ENCODE measurements at places on chromosomes 3 and 15.

GRCh38 chr3:87833039-87833377 is 225.8 kb downstream of the CGGBP1 start:
- DNase-seq = no peak

DNA sequence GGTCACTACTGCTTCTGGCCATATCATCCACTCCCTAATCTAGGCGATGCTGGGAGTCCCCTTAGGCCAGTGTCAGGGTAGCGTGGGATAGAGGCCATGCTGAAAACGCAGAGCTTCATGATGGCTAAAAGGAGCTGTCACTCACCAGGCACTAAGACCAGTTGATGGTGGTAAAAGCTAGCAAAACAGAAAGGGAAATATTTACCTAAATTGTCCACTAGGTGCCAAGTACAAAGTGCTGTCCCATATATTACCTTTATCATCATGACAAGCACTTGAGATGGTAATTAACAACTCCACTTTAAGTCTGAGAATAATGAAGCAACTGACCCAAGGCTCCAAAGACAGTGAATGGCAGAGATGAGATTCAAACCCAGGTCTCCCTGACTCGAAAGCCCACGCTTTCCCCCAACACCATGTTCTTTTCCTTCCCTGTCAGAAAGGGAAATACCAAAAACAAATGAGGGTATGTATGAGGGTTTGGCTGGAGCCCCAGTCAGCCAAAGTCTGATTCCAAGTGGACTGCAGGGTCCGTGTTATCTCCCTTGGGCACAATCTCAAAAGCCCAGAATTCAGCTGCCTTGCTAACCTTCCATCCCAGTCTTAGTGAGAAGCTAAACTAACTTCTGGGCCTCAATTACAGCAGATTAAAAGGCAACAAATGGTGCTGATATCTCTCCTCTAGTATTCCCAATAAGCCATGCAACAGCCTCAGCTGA is 84.7 kb downstream of the RBPMS2 start:
- no peak for DNase-seq

DNA sequence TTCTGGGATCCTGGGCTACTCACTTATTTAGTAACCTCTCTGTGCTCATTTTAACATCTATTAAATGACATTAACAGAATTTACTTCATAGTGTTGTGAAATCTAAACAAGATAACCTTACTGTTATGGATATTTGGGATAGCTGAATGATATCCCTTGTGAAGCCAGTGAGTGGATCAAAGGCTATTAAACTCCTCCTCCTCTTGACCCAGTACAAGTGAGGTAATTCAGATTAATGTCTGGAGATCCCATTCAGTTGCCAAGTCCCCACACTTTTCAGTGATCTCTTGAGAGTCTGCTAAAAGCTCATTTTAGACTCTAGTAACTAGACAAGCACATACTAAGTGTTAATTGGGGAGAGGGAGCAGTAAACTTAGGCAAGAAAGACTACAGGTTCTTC is 2.5 kb upstream of the ANKRD28 start:
- no peak for DNase-seq

DNA sequence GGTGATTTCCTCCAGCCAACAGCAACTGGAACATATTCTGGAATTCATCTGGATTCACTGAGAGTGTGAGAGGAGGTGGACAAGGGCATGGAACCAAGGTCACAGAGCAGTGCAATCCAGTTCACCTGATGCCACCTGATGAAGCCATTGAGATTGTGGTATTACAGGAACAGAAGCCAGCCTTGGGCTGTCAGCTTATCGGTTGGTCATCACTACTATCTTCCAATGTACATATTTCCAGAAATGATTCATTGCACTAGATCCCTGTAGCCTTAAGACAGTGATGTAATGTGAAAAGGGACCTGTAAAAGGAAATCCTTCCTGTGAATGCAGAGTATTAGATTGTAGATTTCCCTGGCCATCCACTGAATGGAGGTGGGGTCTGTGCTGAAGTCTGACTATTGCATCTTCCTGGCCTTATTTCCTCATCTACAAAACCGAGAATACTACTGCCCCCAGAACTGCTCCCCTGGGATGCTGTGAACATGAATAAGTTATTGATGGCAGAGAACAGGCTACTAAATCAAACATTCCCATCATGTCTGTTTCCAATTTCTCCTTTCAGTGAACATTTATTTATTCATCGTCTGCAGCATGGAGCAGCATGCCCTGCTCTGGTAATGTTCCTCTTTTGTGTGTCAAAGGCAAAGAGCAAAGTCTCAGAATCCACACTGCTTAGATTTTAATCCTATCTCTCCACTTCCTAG is 47.4 kb upstream of the TPM1 start:
- no peak for DNase-seq

- DNase-seq = no peak
Observed at GRCh38 chr3:183878071-183878470, 6.6 kb downstream of the PARL start.

GRCh38 chr3:48180021-48180420 is 8.2 kb downstream of the CDC25A start:
- no peak for DNase-seq

GRCh38 chr15:69804786-69805185 is 292.9 kb downstream of the TLE3 start:
- DNase-seq = no peak
